ENCODE measurements at places on chromosomes 3 and 15. TPM values are rescaled to one million over a fixed set of nuclear protein-coding genes. Genes with fewer than 3 reads are reported as not detected.

DNA sequence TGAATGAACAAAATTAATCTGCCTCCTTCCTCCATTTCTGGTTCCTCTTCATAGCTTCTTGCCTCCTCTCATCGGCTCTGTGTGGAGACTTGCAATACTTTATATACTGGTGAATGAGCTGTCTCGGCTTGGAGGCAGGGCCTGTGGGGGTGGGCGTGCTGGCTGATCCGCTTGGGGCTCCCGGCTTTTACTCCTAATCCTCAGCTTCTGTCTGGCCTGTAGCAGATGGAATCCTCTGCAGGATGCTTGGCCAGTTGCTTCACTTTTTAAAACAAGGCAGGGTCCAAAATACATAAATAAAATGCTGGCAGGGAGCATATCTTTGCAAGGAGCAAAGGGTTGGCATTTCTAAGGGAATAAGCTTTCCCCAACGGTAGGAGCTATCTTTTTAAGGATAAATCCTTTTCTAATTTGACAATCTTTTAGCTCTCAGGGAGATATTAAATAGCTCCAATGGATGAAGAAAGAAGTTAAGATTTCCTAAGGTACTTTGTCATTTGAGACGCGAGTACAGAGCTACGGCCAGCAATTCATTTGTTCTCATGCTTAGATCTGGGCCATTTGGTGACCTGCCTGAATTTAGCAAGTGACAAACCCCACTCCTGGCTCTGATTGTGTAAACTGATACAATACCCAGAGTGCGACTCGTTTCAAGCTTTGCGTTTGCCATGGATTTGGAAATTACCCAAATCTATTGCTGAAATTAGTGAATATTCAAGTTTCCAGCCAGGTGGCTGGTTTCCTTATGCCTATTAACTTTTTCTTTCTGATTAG, 18.9 kb downstream of the SV2B start:
- peak; percentile 66 for DNase-seq
- H3K27ac ChIP-seq, result peak overlapping the region; percentile 50
- no peaks in the 10 kb centered on the region for H3K27me3 ChIP-seq
- peaks cover 36% of the 10 kb centered on the region for H3K4me1 ChIP-seq
- H3K36me3 ChIP-seq, result no peaks in the 10 kb centered on the region

Gene MESP2
- not detected for total RNA-seq

DNA sequence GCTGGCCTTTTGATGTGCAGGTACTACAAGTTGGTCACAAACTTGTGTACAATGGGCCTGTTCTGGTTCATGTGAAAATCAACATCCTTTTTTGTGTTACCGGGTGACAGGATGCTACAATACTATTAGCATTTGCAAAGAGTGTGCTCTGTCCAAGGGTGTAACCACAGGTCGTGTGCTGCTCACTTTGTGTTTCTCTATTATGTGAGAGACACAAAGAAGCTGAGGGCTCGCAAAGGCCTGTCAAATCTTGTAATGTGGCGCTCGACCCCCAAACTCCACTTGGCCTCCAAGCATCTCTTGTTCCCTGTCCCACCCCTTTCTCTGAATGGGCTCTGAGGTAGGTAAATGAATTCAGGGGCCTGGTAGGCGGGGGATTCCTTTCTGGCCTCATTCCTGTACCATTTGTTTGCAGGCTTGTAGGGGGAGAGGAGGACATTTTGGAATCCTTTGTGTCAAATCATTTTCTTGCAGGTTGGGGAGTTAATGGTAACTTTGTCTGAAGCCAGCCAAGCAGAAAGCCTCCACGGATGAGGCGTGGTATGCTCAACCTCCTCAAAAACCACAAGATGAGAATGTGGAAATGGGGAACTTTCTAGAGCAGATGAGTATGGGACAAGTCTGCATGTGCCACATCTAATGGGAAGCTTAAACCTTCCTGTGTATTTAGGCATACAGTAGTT, 109.1 kb downstream of the OPA1 start:
- no peaks in the 10 kb centered on the region for H3K36me3 ChIP-seq
- no peak overlapping the region for H3K4me3 ChIP-seq
- H3K27me3 ChIP-seq, result no peaks in the 10 kb centered on the region
- H3K27ac ChIP-seq, result no peak overlapping the region
- H3K4me1 ChIP-seq, result no peaks in the 10 kb centered on the region
- no peak for DNase-seq

DNA sequence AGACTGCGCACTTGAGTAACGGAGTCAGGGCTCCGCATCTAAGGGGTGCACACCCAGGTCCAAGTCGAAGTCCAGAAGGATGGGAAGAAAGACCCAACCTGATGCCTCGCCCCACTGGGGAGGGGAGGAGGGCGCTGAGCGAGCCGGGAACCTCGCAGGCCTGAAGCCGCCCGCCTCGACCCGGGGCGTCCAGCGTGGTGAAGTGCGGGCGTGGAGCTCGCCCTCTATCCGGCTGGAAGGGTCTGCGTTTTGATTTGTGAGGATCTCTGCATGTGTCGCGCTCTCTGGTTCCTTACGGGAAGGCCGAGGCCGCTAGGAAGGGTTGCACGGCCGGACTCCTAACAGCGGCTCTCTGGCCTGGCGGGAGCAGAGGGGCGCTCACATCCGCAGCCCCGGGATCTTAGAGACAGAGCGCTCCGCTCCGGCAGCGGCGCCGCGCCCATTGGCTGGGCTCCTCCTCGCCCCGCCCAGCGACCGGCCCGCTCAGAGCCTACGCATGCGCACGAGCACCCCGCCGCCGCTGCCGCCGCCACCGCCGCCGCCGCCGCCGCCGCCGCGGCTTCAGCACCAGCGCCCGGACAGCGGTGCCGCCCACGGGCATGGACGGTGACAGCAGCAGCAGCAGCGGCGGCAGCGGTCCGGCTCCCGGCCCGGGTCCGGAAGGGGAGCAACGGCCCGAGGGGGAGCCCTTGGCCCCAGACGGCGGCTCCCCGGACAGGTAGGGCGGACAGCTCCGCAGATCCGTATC, at the start of gene DISP2:
TSS of gene DISP2 (plus strand) at position 497 of the 748 bp plus-strand sequence. CDS start at position 600, 103 bp downstream.
- H3K27me3 ChIP-seq, result no peaks in the 10 kb centered on the region
- DNase-seq, result peak; percentile 66
- no peak within 1 kb of the TSS for H3K27ac ChIP-seq
- no peaks in the 10 kb centered on the region for H3K36me3 ChIP-seq
- peaks cover 16% of the 10 kb centered on the region for H3K4me1 ChIP-seq

- peak overlapping the region; percentile 56 for H3K27ac ChIP-seq
- no peaks in the 10 kb centered on the region for H3K27me3 ChIP-seq
- DNase-seq, result no peak
- H3K36me3 ChIP-seq, result no peaks in the 10 kb centered on the region
Measured at GRCh38 chr3:48039487-48040190, 23.4 kb upstream of the MAP4 start.

GRCh38 chr15:32096213-32096612, 65.9 kb downstream of the CHRNA7 start:
- no peak overlapping the region for H3K4me3 ChIP-seq
- DNase-seq, result no peak
- H3K4me1 ChIP-seq, result no peaks in the 10 kb centered on the region
- no peak overlapping the region for H3K27ac ChIP-seq

DNA sequence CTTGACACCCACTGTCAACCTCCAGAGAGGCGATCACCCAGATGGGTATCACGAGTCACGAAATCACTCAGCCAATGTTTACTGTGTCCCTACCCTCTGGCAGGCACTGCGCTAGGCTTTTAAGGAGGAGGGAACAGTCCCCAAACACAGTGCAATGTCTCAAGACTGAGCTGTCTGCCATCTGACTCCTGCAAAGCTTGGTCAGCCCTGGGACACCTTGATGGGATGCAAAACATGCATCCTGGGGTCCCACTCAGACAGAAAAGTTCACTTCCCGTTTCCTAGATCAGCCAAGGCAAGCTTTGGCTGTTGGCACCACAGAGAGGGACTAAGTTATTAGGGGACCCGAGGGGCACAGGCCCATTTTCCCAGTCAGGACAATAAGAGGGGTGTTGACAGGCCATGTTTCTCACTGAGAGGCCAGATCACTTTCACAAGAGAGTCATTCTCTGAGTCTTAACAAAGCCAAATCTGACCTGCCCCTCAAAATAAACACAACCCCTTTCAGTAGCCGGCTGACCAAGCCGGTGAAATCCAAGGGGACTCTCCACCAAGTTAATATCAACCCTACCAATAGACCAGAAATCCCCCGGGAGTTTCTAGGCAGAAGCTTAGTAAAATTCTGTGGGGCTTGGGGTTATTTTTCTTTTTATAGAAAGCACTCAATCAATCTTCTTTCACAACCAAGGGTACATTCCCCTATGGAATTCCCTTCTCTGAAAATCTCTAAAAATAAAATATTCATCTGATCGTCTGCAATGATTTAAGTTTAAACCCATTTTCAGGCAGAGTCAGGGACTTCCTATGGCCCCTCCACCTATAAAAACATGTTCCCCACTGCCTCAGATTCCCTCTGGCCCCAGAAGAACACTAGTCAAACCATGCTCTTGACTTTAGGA, 3.5 kb downstream of the RFTN1 start:
- H3K27ac ChIP-seq, result peak overlapping the region; percentile 75
- H3K27me3 ChIP-seq, result no peaks in the 10 kb centered on the region
- DNase-seq, result peak; percentile 20
- no peaks in the 10 kb centered on the region for H3K36me3 ChIP-seq
- H3K4me3 ChIP-seq, result no peak overlapping the region

Gene BHLHE40
- 50.8 TPM for total RNA-seq

Gene TLR9
- total RNA-seq, result 0.13 TPM

Gene TMEM108
- total RNA-seq, result 3.7 TPM

Measured in gastrocnemius medialis (tissue), 4 donors.